AG04449 (cell line): ENCODE measurements at places on chromosomes 7 and 10.

DNA sequence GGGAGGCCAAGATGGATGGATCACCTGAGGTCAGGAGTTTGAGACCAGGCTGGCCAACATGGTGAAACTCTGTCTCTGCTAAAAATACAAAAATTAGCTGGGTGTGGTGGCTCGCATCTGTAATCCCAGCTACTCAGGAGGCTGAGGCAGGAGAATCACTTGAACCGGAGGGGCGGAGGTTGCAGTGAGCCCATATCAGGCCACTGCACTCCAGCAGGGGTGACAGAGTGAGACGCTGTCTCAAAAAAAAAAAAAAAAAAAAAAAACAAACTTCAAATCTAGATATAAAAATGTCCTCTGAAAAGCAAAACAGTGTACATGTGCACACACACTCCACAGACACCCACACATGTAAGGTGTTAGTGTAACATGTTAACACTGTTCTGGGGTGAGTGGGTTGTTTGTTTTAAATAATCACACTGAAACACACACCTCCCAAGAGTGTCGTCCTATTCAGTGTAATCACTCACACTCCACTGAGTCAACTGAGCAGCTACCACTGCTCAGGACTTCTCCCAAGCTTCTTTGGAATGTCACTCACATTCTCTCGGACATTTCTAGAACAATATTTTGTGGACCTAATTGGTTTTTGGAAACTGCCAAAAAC, 12.8 kb upstream of the RGS10 start:
- no peak for DNase-seq

GRCh38 chr10:15225511-15225910, 57.0 kb upstream of the NMT2 start:
- DNase-seq, result no peak

- DNase-seq, result no peak
These were observed 55.6 kb downstream of the INPP5F start for GRCh38 chr10:119781498-119781897.

DNA sequence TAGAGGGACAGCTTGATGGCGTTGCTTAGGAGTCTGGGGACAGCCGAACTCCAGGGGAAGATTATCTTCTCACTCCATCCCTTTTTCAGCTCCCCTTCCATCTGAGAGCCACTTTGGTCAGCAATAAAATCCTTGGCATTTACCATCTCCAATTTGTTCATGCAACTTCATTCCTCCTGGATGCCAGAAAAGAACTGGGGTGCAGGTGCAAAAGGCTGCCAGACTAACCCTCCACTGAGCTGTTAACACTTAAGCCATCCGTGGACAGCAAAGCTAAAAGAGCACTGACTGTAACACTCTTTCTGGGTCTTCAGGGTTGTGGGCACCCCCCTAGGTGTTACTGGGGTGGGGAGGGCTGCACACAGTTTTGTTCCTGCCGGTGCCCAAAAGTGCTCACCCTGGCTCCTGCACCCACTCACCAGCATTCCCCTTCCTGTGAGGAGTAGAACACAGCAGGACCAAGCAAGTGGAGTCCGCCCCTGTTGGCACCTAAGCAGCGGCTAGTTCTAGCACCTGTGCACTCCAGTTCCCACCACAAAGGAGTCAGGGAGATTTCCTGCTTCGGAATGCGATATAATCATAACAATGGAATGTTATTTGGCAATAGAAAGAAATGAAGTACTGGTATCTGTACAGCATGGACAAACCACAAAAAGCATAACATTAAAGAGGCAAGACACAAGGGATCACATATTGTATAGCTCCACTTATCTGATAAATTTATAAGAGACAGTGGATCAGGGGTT, 95.1 kb downstream of the NPY start:
- no peak for DNase-seq

- DNase-seq, result no peak
These were observed 53.5 kb downstream of the EXOC6 start for GRCh38 chr10:92901819-92902251.

DNA sequence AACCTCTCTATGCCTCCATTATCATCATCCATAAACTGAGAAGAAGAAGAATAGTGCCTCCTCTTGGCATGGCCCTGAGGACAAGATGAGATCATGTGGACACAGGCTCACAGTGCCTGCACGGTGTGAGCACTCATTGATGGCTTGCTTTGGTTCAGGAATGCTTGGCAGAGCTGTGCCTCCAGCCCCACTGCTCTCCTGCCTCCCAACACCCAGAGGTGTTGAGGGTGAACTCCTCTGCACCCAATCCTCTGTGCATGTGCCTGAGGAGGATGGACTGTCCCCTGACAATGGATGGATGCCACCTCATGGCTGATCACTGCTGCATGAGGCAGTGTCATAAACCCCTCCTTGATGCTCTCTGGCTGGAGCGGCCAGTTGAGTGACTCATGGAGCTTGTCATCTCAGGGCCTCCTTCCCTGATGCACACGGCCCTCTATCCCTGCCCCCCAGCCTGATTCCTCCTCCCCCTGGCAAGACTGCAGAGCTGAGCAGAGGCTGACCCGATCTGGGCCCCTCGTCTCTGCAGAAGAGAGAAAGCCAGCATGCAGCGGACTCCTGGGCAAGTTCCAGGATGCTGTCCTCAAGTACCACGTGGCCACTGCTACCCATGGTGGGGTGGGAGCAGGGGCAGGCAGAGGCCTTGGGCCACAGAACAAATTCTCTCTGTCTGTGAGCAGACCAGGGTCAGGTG, 136.3 kb downstream of the KCNMA1 start:
- DNase-seq, result peak; percentile 82

- no peak for DNase-seq
These were observed 41.5 kb upstream of the SMIM30 start for GRCh38 chr7:113159746-113160339.

DNA sequence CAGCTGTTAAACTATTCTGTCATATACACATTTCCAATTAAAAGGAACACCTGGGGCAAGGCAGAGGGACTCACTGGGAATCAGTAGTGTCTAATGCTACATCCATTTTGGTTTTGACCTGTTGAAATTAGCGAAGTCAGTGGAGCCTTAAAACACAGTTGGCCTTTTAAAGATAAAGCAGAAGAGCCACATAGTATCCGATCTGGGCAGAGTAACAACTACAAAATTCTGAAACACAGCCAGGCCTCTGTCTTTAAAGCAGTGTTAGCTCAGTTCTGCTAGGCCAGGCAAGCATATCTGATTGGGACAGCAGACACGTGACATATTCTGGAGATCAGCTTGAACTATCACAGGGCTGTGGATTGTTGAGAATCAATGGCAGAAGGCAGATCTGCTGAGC, 117.5 kb upstream of the WNT16 start:
- no peak for DNase-seq

- no peak for DNase-seq
These were observed 74.9 kb downstream of the LARP4B start for GRCh38 chr10:856416-857157.

DNA sequence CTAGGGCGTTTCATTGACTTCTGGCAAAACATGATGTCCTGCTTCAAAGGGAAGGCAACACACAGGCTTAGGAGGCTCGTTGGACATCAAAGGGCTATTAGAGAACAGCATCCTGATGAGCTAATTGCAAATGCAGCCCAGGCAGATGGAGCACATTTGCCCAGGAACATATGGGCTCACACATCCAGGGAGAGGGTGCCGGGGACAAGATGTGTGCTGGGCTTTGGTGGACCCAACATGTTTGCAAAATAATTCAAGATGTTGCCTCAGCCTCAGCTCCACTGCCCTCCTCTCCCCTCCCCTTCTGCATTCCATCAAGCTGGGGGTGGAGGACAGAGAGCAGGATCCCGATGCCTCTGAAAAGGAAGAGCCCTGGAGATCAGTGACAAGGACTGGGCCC, 217.1 kb upstream of the ZMIZ1 start:
- no peak for DNase-seq

- DNase-seq, result no peak
These were observed 220.2 kb downstream of the DGKI start for GRCh38 chr7:137626469-137627067.

DNA sequence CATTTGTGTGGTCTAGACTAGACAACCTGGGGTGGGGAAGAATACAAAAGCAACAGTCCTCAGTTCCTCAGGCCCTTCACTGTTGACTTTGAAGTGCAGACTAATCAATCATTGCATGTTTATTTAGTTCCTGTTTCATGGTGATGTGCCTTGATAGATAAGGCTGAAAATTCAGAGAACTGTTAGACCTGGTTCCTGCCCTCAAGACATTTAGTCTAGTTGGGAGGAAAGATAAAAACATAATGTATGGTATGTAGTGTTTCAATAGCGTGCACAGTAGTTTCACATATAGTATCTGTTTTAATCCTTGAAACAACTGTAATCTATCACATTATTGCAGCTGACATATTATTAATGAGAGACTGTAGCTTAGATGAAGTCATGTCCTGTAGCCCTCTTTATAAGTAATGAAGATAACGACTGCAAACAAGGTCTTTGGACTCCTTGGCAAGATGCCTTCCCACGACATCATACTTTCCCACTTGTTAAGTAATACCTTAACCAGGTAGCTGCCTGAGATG, 124.0 kb downstream of the CELF2 start:
- DNase-seq, result no peak

DNA sequence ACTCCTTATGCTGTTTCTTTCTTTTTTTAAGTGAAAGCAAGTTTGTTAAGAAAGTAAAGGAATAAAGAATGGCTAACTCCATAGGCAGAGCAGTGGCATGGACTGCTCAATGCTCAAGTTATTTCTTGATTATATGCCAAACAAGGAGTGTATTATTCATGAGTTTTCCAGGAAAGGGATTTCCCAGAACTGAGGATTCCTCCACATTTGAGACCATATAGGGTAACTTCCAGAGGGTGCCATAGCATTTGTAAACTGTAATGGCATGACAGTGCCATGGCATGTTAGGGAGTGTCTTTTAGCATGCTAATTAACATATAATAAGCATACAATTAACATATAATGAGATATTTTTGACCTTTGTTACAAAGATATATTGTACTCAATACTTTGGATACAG, 1034.5 kb upstream of the PHF14 start:
- no peak for DNase-seq

GRCh38 chr10:128217136-128217535, 90.9 kb upstream of the MKI67 start:
- no peak for DNase-seq

- no peak for DNase-seq
These were observed 160.9 kb downstream of the SNX13 start for GRCh38 chr7:17779381-17779780.

DNA sequence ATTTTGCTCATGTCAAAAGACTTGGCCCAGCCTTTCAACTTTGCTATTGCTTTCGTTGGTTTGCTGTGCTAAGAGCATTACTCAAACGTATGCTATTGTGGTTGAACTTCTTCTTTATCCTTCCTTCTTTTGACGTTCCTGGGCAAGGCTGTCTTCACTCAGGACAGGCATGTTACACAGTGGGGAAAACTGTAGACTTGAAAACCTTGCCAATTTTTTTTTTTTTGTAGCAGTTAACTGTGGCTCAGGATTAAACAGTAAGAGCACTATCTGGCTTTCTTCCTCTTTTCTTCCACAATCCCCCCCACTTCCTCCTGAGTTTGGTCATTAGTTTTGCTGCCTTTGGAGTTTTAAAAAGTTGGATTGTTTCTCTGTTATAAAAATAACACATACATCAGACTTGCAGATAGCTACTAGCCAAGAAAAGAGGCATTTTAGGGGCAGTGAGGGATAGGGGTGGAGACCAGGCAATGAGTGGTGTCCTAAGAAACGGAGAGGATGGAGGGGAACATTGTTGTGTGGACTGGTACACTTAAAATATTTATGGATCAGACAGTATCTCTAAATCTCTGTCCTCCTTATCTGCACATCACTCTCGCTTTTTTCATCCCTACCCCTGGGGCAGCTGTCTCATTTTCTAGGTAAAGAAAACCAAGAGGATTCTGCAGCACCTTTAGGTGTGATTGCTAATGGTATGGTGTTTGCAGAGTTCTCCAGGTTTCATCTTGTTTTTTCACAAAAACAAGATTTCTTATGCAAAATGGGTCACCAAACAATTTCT, 181.7 kb downstream of the LRMDA start:
- no peak for DNase-seq

GRCh38 chr10:45425621-45426563, 51.9 kb downstream of the ALOX5 start:
- no peak for DNase-seq

DNA sequence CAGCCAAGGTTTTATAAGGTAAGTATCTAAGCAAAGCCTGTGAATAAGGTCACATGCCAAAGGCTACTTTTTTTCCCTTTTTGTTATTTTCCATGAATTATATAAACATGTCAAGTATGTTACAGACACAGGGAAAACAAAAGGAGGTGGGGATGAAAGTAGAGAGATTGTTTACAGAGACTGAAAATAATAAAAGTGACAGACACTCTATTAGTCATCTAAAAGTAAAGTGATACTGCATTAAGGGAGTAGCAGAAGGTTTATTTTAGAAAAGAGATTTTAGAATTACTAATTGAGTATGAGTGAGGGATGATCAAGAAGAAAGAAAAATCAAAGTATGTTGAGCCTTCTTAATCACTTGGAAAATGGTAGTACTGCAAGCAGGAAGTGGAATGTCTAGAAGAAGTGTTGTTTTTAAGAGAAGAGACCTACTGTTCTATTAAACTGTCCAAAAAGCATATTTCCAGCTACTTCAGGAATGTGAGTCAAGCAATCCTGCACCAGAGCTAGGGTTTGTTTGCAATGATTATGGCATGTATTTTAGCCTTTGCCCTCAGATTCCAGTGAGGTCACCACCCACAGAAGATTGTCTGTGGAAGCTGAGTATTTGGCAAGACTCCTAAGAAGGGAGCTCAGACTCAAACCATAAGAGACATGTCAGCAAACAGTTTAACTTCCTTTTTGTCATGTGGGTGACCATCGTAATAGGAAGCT, 177.9 kb upstream of the PLXDC2 start:
- DNase-seq, result peak; percentile 21
